ENCODE measurements at places on chromosomes 1 and 21. TPM values are rescaled to one million over a fixed set of nuclear protein-coding genes. Genes with fewer than 3 reads are reported as not detected.

DNA sequence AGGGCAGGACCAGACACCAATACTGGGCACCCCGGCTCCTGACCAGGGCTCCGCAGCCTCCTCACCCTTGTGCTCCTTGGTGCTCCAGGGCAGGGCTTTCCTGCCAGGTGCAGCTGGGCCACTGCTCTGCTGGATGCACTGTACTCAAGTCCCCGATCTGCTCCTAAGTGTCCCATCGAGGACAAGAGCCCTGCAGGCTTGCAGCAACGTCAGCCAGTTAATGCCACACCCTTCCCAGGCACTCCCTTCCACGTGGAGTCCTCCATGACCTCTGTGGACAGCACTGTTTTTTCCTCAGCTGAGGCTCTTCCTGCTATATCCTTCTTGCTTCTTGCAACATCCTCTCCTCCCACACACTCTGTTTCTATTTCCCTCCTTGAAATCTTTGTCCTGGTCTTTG is 94.0 kb upstream of the NGF start:
- no peaks in the 10 kb centered on the region for H3K36me3 ChIP-seq
- DNase-seq = no peak
- no peak overlapping the region for H3K27ac ChIP-seq

- no peaks in the 10 kb centered on the region for H3K4me1 ChIP-seq
These were observed 415.1 kb downstream of the LRRIQ3 start for GRCh38 chr1:73782901-73783300.

DNA sequence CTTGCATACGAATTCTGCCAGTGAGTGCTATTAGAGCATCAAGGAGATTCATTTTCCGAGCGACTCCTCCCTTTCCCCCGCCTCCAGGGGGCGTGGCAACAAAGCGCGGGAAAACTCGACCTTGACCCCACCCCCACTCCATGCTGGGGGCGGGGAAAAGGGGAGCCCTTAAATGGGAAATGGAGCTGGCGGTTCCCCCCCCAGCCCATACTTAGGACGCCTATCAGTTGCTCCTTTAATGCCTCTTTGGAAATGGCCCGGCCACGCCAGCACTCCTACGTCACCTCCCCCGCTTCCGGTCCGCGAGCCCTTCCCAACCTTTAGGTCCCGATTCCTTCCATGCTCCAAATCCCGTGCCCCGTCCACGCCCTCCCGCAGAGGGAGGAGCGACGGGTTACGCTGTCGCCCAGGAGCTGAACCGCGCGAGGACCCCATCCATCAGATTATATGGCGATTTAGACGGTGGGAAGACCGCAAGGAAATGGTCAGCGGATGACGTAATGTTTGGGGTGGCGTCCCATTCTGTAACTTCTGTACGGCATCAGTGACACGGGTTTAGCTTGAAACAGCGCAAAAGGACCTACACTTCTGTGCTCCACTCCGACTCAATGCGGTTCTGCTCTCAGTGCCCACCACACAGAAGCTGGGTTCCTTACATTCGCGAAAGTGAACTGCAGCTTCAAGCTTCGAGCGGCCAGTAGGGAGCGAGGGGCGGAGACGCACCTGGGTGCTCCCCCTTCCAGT is 702 bp upstream of the ZNF687 start:
- peaks cover 37% of the 10 kb centered on the region for H3K4me1 ChIP-seq
- H3K36me3 ChIP-seq = peaks cover 9% of the 10 kb centered on the region
- peak overlapping the region; percentile 98 for H3K27ac ChIP-seq
- H3K27me3 ChIP-seq = no peaks in the 10 kb centered on the region

DNA sequence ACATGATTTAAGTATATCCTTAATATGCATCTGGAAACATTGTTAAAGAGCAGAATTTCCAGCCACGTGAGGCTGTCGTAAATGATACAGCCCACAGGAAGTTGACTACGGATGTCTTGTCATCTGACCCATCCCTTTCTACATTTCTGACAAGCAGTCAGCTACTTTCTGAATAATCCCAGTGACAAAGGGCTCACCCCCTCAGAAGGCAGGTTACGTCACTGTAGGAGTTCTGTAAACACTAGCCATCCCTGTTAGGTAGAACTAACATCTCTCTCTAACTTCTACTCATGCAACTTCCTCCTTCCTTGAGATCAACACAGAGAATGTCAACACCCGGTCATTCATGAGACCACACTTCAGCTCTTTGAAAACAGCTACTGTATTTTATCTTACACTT is 259.2 kb downstream of the GREM2 start:
- no peaks in the 10 kb centered on the region for H3K4me1 ChIP-seq
- no peak overlapping the region for H3K27ac ChIP-seq
- no peak overlapping the region for H3K4me3 ChIP-seq
- no peaks in the 10 kb centered on the region for H3K27me3 ChIP-seq

The RIIAD1 gene
- total RNA-seq = not detected

The SUSD4 gene
- 0.82 TPM for total RNA-seq

The AMY2B gene
- total RNA-seq = 3.9 TPM

Measured in activated CD4-positive, alpha-beta memory T cell treated with anti-CD3 and anti-CD28 coated beads for 36 hours (primary cell).